SIG-M5 (cell line): ENCODE measurements at places on chromosomes 3 and 15.

DNA sequence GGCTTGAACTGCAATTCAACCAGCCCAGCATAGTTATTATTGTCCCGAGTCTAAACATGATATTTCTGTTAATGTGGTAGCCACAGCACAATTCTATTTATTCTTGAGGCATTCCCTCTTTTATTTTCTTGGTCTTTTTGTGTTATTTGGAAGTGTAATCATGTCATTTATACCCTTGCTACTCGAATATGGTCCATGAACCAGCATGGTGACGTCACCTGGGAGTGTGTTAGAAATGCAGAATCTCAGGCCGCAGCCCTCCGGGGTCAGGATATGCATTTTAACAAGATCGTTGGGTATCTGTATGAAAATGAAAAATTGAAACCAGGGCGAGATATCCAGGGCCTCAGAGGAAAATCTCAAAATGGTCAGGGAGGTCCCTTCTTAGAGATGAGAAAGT is 165.0 kb upstream of the CTDSPL start:
- no peak for DNase-seq

- DNase-seq, result no peak
These were observed 56.2 kb upstream of the GLCE start for GRCh38 chr15:69104050-69104750.

GRCh38 chr15:63186065-63186464 is 3.3 kb upstream of the RAB8B start:
- no peak for DNase-seq

DNA sequence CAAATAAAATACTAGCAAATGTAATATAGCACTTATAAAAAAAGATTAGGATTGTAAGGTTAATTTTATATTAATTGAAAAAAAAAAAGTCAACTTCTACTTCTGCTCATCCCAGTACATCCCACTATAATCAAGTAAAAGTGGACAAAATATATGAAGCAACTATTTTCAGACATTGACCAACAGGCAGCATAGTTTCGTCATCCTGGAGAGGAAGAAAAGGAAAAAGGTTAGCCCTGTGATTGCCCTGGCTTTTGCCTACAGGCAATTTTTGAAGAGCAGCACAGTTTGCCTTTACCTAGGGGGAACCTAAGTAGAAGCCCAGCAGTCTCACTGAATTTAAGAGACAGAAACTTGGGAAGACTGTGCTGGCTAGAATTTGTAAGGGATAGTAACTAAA is 52.2 kb upstream of the ACTC1 start:
- DNase-seq, result no peak

DNA sequence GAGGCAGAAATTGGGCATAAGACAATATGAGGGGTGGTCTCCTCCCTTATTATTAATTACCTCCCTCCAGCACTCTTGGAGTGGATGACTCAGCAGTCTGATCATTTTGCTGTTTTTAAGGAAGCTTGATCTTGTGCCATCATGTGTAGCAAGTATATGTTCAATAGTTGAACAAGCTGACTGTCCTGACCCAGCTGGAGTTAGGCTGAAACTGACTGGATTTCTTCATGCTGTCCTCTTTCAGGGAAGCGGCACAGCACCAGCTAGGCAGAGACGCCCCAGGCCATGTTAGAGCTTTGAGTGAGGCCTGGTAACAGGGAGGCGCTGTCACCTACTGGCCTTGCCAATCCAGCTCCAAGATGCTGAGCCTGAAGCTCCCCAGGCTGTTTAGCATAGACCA is 54.4 kb upstream of the KIF23 start:
- DNase-seq, result no peak

GRCh38 chr3:122948408-122948807 is 79.2 kb downstream of the SEMA5B start:
- no peak for DNase-seq

GRCh38 chr3:50890688-50891344 is 216.1 kb downstream of the DOCK3 start:
- DNase-seq, result no peak

GRCh38 chr15:89110060-89110459 is 21.8 kb downstream of the ABHD2 start:
- DNase-seq, result no peak

GRCh38 chr3:143914257-143914656 is 57.4 kb upstream of the DIPK2A start:
- no peak for DNase-seq

DNA sequence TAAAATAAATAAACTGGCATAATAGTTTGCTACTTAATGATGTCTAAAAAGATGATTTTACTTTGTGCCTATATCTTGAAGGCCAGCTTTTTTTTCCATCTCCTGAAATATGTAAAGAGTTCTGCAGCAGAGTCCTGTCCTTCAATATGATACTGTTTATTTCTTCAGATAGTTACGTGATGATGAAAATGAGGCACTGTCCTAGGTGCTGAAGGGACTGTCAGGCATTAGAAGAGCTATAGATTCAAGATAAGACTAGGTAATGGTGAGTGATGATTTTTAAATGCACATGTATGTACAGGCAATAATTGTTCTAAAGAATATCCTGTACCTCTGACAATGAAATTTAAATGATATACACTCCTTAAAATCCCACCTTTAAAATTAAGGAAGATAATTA is 326.9 kb upstream of the DNAJC19 start:
- no peak for DNase-seq

GRCh38 chr3:193271101-193271840 is 30.2 kb downstream of the PLAAT1 start:
- DNase-seq, result no peak

- no peak for DNase-seq
These were observed 441.7 kb upstream of the NR2F2 start for GRCh38 chr15:95888762-95889161.

- DNase-seq, result no peak
These were observed 338.2 kb upstream of the ATP10A start for GRCh38 chr15:26201177-26201858.

GRCh38 chr3:414063-414462 is 217.5 kb downstream of the CHL1 start:
- no peak for DNase-seq

- DNase-seq, result no peak
These were observed 76.7 kb upstream of the SATB1 start for GRCh38 chr3:18501679-18502343.

- DNase-seq, result no peak
These were observed 243.7 kb downstream of the UACA start for GRCh38 chr15:70519616-70520015.

- no peak for DNase-seq
These were observed 35.5 kb downstream of the ARRDC4 start for GRCh38 chr15:97995881-97996603.

GRCh38 chr15:84840255-84840654 is 23.1 kb downstream of the ALPK3 start:
- no peak for DNase-seq
